Panc1 (cell line): ENCODE measurements at places on chromosomes 3 and 15.

DNA sequence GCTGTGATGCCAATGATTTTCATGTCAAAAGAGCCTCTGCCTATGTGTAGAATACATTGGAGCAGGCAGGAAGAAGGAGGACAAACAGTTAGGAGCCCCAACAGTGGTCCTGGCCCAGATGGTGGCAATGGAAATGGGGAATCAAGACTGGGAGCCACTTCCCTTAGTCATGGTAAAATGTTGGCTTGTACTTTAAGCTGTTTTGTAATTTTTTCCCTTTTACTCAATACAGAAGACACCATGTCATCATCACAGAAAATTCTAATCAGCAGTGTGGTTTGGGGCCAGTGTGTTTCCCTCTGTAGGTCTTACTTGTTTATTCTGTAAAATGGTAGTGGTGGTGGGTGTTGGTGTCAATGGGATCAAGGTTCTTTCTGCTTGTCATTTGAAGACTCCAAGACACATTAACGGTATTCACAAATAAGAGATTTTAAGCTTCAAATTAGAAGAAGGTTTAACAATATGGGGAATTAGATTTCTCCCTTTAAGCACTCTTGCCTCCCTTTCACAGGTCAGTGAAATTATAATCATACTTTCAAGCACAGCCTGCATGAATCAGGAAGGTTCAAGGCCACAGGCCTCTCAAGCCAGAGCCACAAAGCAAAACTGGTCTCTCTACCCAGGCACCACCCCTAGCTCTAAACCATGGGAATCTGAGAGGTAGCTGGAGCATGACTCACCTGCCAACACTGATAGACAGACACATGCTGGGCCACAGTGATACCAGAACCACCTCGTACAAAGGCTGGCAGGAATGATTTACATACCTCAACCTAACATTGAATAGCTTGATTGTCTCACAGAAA is 24.9 kb downstream of the SIAH2 start:
- DNase-seq: no peak

DNA sequence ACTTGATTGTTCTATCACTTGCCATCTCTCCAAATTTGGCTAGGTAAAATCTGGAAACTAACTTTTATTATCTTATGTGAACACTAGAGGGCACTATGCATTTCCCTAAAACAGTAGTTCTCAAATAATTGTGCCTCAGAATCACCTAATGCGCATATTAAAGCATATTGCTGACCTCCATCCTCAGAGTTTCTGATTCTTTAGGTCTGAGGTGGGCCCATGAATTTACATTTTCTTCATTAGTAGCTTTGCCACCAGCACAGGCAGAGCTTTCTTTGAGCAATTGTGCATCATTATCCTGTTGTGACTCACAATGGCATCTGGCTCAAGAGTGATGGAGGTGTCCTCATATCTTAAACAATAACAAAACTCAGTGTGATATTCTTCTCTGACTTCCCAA is 17.5 kb upstream of the BCHE start:
- DNase-seq: no peak

DNA sequence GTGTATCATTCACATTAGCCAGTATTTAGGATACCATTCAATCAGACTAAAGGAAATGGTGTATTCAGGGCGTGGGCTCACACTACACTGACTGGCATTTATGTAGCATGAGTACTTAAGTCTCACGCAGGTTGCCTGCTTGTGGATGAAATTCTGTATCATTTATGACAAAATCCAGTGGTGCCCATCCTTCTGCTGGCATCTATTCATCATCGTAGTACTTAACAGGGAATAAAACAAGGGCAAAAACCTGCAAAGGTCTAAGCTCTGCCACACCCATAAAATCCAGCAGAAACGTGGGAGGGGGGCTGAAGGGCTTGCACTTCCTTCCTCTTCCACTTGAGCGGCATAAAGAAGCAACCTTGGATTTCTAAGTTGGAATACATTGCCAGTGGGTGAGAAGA is 2.7 kb downstream of the GAP43 start:
- no peak for DNase-seq

GRCh38 chr15:66067687-66068086 is 185.9 kb downstream of the MEGF11 start:
- DNase-seq: no peak

DNA sequence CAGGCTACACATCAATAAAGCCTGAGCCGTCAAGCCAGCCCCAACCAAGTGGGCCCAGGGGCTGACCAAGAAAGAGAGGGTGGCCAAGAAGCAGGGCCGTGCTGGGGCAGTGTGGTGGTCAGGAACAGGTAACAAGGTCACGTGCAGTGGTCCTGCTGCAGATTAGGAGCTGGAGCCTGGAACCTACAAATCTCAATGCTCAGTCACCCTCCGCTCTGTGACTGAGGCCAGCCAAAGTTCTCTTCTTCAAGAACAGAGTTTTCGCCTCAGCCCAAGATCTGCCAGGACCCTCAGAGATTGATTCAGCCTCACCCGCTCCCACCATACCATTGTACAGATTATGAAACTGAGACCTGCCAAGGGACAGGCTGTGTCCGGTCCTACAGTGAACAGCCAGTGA is 26.9 kb downstream of the GRAMD2A start:
- DNase-seq: no peak

GRCh38 chr15:87619161-87619960 is 637.2 kb downstream of the NTRK3 start:
- DNase-seq: no peak
